Lower leg skin (tissue), 4 donors: ENCODE measurements at places on chromosomes 12 and 14.
A peak's percentile ranks its signal among the peaks of the same experiment; 100 is the strongest.

- no peak for DNase-seq
Observed at GRCh38 chr12:132449565-132450417, 40.2 kb upstream of the FBRSL1 start.

DNA sequence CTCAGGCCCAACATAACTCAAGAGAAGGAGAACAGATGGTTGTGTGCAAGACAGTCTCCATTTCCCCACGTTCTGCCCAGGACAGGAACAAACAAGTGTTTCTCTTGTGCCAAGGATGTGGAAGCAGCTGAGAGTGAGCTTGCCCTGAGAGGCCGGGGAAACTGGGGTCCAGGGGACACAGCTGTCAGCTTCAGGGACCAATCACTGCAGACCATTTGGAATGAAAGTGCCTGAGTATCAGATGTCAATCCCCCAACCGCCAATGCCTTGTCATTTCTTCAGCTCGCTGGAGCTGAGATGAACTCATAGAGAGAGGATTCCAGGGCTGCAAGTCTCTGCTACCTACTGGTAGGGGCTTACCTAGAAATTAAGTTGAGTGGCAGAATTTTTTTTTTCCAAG is 71.9 kb upstream of the METAP2 start:
- DNase-seq: no peak

DNA sequence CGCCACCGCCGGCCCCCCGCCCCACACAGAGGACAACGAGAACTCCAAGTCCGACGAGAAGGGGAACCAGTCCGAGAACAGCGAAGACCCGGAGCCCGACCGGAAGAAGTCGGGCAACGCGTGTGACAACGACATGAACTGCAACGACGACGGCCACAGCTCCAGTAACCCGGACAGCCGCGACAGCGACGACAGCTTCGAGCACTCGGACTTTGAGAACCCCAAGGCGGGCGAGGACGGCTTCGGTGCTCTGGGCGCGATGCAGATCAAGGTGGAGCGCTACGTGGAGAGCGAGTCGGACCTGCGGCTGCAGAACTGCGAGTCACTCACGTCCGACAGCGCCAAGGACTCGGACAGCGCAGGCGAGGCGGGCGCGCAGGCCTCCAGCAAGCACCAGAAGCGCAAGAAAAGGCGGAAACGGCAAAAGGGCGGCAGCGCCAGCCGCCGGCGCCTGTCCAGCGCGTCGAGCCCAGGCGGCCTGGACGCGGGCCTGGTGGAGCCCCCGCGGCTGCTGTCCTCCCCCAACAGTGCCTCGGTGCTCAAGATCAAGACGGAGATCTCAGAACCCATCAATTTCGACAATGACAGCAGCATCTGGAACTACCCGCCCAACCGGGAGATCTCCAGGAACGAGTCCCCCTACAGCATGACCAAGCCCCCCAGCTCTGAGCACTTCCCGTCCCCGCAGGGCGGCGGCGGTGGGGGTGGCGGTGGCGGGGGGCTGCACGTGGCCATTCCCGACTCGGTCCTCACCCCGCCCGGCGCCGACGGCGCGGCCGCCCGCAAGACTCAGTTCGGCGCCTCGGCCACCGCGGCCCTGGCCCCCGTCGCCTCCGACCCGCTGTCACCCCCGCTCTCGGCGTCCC is 150.9 kb downstream of the EGLN3 start:
- no peak for DNase-seq

- peak; percentile 97 for DNase-seq
Observed at GRCh38 chr14:24365600-24366412, 2.2 kb upstream of the NFATC4 start.

DNA sequence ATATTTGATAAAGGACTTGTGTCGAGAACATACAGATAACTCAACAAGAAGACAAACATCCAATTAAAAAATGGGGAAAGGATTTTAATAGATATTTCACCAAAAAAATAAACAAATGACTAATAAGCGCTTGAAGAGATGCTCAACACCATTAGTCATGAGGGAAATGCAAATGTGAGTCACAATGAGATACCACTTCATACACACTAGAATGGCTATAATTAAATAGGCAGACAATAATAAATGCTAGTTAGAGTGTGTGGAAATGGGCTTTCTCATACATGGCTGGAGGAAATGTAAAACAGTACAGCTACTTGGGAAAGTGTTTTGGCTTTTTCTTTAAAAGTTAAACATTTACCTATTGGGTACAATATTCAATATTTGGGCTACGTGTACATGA is 34.8 kb downstream of the DLK1 start:
- DNase-seq: no peak

- peak; percentile 3 for DNase-seq
Observed at GRCh38 chr12:2687058-2687457, 107.7 kb upstream of the FKBP4 start.

DNA sequence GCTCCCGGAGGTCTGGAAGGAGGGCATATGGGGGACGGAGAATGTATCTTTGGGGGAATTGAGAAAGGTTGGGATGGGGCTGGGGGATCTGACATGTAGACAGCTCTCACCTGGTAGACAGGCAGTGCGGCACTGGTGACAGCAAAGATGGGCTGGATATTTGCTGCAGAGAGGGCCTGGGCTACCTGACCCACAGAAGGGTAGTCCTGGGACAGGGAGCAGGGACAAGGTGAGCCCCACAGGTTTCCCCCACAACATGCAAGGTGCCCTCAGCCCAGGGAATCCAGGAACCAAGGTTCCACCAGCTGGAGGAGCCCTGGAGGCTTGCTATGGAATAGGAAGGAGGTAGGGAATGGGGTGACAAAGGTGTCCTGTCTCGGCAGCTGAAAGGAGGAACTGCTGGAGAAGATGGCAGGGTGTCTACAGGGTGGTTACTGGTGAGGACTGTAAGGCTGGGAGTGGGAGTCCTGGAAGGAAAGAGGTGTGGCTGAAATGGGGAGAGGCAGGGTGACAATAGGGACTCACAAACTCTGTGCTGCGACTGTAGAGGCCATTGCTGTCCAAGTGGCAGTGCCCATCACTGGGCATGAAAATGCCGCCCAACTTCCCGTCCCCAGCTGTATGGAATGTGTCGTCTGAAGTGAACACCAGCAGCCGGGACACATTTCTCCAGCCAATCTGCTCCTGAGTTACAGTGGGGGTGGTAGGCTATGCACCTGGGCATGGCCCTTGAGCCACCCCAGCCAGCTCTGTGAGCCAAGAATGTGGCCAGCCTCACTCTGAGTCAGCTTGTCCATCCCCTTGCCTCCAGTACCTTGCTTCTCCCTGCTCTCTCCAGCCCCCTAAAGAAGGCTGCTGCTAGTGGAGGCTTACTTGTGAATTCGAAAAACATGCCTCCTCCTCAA is 11.3 kb downstream of the ITGB7 start:
- DNase-seq: no peak

GRCh38 chr14:95313707-95314106 is 6.0 kb downstream of the CLMN start:
- peak; percentile 74 for DNase-seq

- peak; percentile 93 for DNase-seq
Observed at GRCh38 chr12:32877601-32878459, 18.7 kb downstream of the PKP2 start.

DNA sequence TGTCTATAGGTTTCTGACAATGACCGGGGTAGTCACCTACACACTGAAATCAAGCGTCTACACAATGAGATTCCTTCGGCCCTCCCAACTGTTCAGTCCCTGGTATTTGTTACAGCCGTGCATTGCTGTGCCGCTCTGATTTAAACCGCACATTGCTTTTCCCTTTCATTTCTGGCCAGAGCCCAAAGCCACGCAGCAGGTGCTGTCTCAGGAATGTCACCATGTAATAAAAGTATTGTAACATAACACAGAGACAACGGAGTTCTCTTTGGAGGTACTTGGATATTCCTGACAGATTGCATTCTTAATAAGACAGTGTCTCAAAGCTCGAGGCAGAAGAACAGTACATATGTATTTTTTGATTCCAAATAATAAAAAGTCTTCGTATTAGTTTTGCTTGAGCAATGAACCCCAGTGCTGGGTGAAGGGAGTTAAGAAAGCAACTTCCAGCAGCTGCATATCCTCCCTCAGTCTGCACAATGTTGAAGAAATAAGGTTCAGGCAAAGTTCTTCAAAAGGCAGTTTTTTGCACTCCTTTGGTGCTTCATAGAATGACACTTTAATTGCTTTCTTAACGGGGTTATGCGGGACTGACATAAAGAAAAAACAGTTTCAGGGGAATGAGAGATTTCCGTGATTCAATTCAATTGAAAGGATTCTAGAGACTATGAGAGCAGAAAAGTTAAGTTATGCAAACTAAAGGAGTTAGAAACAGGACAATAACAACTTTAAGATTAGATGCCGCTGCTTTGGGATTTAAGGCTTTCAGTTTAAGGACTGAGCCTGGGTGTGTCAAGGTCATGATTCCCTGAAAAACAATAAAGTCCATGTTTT is 288.7 kb upstream of the FLRT2 start:
- DNase-seq: no peak

GRCh38 chr14:21036751-21037150 is 2.1 kb upstream of the RNASE13 start:
- DNase-seq: peak; percentile 81

DNA sequence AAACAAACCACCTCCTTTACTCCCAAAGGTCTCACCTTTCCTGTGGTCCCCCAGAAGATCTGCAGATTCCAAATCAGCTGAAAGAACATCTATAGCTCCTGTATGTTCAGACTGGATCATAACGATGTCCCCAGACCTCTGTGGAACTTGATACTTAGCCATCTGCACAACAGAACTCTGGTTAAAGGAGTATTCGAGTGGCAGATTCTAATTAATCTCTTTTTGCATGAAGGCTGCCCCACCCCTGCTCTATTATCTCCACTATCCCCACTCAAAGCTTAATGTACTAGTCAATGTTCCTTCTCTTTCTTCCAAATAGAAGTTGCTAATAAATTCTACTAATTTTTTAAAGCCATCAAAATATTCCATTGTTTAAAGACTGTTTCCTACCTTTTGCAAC is 22.8 kb downstream of the GSTZ1 start:
- DNase-seq: no peak

- DNase-seq: no peak
Observed at GRCh38 chr12:55658212-55658611, 21.5 kb downstream of the OR10P1 start.

- peak; percentile 13 for DNase-seq
Observed at GRCh38 chr14:73462815-73463214, 4.5 kb upstream of the NUMB start.

GRCh38 chr14:33103966-33104365 is 165.3 kb downstream of the NPAS3 start:
- no peak for DNase-seq

- DNase-seq: no peak
Observed at GRCh38 chr12:52070185-52070925, 577 bp downstream of the ATG101 start.

- no peak for DNase-seq
Observed at GRCh38 chr12:81128930-81129554, 51.2 kb downstream of the ACSS3 start.

DNA sequence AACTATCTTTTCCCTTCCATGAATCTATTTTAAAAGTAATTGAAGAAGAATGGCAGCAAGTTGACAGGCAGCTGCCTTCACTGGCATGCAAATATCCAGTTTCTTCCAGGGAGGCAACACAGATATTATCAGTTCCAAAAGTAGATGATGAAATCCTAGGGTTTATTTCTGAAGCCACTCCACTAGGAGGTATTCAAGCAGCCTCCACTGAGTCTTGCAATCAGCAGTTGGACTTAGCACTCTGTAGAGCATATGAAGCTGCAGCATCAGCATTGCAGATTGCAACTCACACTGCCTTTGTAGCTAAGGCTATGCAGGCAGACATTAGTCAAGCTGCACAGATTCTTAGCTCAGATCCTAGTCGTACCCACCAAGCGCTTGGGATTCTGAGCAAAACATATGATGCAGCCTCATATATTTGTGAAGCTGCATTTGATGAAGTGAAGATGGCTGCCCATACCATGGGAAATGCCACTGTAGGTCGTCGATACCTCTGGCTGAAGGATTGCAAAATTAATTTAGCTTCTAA is 18.4 kb downstream of the TMPO start:
- no peak for DNase-seq

GRCh38 chr12:132176920-132177551 is 32.8 kb downstream of the NOC4L start:
- no peak for DNase-seq

GRCh38 chr14:74202113-74202512 is 37.1 kb upstream of the VSX2 start:
- DNase-seq: no peak

GRCh38 chr12:23083267-23083666 is 458.3 kb downstream of the ETNK1 start:
- no peak for DNase-seq

GRCh38 chr14:46782281-46782680 is 130.7 kb upstream of the RPL10L start:
- no peak for DNase-seq

DNA sequence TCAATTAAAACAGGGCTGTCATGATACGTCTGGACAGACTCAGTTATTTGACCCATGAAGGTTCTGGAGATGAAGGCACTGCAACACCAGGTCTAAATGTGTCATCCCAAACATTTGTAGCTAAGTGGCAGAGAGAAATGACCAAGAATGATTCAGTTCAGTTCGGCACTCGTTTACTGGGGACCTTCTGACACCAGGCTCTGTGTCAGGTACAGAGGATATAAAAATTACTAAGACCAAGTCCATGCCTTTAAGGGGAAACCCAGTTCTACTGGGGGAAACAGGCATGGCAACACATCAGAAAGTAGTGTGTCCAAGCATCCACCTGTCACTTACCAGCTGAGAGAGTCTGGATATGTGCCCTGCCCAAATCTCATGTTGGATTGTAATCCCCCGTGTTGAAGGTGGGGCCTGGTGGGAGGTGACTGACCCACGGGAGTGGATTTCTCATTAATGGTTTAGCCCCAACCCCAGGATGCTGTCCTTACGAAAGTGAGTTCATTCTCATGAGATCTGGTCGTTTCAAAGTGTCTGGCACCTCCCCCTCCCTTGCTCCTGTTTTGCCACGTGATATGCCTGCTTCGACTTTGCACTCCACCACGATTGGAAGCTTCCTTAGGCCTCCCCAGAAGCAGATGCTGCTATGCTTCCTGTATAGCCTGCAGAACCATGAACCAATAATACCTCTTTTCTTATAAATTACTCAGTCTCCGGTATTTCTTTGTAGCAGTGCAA is 41.9 kb upstream of the BCL2L14 start:
- DNase-seq: no peak

DNA sequence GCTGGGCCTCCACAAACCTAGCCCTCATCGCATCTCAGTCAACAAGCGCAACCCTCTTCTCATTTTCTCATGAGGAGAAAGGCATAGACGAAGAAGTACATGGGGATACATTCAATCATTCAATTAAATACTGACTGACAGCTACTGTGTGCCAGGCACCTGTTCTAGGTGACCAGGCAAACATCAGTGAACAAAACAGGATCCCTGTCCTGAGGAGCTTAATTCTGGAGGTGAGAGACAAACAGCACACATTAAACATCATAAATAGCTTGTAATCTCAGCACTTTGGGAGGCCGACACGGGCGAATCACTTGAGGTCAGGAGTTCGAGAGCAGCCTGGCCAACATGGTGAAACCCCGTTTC is 362 bp upstream of the ACYP1 start:
- no peak for DNase-seq
